Karpas-422 (cell line): ENCODE measurements at places on chromosomes 5 and 9.

DNA sequence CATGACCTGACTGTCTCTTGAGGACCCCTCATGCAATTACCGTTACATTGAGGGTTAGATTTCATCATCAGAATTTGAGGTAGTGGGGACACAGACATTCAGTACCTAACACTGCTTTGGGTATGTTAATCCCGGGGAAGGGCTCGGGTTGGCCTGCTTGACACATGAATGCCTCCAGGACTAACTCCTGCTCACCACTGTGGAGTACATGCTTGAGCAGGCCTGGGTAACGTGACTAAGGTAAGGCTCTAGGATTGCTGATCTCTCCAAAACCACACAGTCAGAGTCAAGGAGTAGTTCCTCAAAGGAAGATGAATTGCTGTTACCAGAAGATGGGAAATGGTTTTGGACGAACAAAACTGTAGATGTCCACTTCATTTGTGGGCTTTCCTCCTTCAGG lies 376.3 kb upstream of the ZNF462 start:
- H3K36me3 ChIP-seq: no peaks in the 10 kb centered on the region
- no peaks in the 10 kb centered on the region for H3K27me3 ChIP-seq
- H3K4me3 ChIP-seq: no peak overlapping the region
- H3K4me1 ChIP-seq: no peaks in the 10 kb centered on the region
- no peak overlapping the region for H3K27ac ChIP-seq

GRCh38 chr5:58184910-58185309 lies 275.0 kb downstream of the PLK2 start:
- no peaks in the 10 kb centered on the region for H3K27me3 ChIP-seq
- H3K4me3 ChIP-seq: no peak overlapping the region
- H3K27ac ChIP-seq: no peak overlapping the region
- no peaks in the 10 kb centered on the region for H3K36me3 ChIP-seq
- no peak for DNase-seq

DNA sequence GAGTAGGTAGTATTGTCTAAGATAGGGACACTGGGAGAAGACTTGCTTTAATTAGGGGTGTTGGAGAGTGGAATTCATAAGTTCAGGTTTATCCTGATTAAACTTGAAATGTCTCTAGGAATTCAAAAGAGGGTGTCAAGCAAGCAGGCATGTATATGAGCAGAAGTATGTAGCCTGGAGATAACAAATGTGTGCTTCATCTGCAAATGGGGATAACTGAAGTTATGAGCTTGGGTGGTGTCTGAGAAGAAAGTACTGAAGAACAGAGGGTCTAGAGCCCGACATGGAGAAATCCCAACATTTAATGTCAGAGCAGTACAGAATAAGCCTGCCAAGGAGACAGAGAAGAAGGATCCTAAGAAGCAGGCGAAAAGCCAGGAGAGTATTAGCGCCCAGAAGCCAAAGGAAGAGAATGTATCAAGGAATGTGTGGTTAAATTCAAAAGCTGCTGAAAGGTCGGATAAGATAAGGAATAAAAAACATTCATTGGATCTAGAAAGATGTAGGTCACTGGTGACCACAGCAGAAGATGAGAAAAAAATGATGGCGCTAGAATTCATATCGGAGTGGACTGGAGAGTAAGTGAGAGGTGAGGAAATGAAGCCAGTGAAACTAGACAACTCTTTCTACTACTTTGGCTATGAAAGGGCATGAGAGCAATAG lies 401.5 kb upstream of the PIK3R1 start:
- H3K4me3 ChIP-seq: no peak overlapping the region
- no peaks in the 10 kb centered on the region for H3K4me1 ChIP-seq
- H3K27me3 ChIP-seq: no peaks in the 10 kb centered on the region
- no peak for DNase-seq
- no peaks in the 10 kb centered on the region for H3K36me3 ChIP-seq

GRCh38 chr5:54093861-54094260 lies 216.5 kb downstream of the ARL15 start:
- H3K4me1 ChIP-seq: no peaks in the 10 kb centered on the region
- DNase-seq: no peak
- no peak overlapping the region for H3K27ac ChIP-seq
- H3K4me3 ChIP-seq: no peak overlapping the region
- H3K36me3 ChIP-seq: no peaks in the 10 kb centered on the region

- H3K36me3 ChIP-seq: no peaks in the 10 kb centered on the region
Measured at GRCh38 chr5:148515460-148515859, 131.7 kb downstream of the FBXO38 start.

- no peak for DNase-seq
- H3K27ac ChIP-seq: no peak overlapping the region
- H3K4me1 ChIP-seq: no peaks in the 10 kb centered on the region
- H3K4me3 ChIP-seq: no peak overlapping the region
- no peaks in the 10 kb centered on the region for H3K36me3 ChIP-seq
- H3K27me3 ChIP-seq: no peaks in the 10 kb centered on the region
Measured at GRCh38 chr5:60671899-60672692, 27.9 kb downstream of the DEPDC1B start.
